ENCODE measurements at places on chromosomes 4 and X.

GRCh38 chr4:142353149-142353738 lies 492.9 kb downstream of the INPP4B start:
- DNase-seq: peak; percentile 64

GRCh38 chr4:175891851-175892250 lies 79.8 kb upstream of the GPM6A start:
- DNase-seq: peak; percentile 18

- no peak for DNase-seq
These were observed 20.2 kb upstream of the RBPJ start for GRCh38 chr4:26300314-26301307.

GRCh38 chrX:1507511-1508463 lies 29.2 kb downstream of the P2RY8 start:
- DNase-seq: no peak

DNA sequence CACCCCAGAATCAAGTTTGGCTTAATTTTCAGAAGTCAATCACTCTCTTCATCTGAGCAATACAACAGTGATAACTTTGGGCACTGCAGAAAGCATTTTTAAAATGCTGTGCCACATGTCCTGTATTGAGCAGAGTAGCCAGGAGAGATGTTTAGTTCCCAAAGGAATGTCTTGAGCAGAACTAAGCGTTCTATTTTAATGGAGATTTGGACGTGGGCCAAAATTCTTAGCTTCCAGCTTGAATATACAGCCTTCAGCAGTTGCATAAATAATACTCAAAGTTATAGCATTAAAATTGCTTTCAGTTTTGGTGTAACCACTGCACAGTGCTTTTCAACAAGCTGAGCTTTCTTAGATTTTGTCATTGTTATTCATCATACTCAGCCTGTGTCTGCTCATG lies 679.2 kb downstream of the NLGN4X start:
- DNase-seq: no peak

- DNase-seq: no peak
These were observed 51.5 kb upstream of the ETNPPL start for GRCh38 chr4:108814326-108814725.

DNA sequence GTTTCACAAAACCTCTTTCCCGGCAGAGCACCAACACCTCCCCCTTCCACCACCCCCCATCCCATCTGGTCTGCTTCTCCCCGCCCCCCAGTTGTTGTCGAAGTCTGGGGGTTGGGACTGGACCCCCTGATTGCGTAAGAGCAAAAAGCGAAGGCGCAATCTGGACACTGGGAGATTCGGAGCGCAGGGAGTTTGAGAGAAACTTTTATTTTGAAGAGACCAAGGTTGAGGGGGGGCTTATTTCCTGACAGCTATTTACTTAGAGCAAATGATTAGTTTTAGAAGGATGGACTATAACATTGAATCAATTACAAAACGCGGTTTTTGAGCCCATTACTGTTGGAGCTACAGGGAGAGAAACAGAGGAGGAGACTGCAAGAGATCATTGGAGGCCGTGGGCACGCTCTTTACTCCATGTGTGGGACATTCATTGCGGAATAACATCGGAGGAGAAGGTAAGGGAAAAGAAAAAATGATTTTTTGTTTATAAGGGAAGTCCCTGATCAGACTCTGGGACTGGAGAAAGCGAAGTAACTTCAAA lies at the start of gene PDGFRA:
Gene PDGFRA, plus strand, starts transcription at position 333 of the 541 bp plus-strand sequence. CDS start 29,476 bp downstream, outside the sequence.
- DNase-seq: peak; percentile 80
